Spinal cord (tissue), 10 donors: ENCODE measurements at places on chromosomes 4 and X.
A peak's percentile ranks its signal among the peaks of the same experiment; 100 is the strongest.

GRCh38 chr4:42965326-42965725 is 72.8 kb downstream of the GRXCR1 start:
- peak; percentile 33 for DNase-seq

DNA sequence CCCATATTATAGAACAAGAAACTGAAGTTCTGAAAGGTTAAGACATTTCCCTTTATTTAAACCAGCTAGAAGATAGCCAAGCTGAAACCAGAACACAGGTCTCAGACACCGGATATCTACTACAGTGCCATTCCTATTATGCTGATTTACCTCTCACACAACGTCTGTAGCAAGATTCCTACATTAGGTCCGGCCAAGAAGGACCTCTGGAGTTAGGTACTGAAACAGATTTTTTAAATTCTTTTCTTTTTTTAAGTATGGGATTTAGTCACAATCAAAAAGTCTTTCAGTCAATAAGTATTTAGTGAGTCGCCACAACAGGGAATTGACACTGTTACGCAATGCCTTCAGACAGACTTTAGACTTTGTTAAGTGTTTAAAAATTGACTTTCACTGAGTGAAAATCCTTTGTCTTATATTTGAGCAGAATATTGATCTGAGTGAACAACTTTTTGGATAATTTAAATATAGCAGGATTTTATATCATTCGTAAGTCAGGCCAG is 26.5 kb upstream of the SPANXN4 start:
- no peak for DNase-seq

- no peak for DNase-seq
Measured at GRCh38 chrX:110192516-110192915, 125.4 kb downstream of the AMMECR1 start.

DNA sequence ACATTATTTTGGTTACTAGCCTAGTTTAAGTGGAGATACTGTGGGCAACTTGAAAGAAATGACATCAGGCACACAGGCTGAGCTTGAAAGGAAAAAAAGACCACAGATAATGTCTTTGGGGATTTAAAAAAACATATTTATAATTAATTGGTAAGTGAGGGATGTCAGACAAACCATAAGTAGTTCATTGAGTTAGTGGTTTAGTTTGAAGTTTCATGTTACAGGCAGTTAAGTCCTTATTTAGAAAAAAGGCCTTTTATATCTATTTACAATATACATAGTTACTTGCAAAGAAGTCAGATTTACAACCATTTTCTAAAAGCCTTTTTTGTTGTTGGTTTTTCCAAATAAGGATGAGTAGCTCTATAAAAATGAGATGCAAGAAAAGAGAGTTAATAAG is 89.2 kb downstream of the CDS1 start:
- no peak for DNase-seq

GRCh38 chr4:177339477-177340374 is 30.1 kb downstream of the NEIL3 start:
- DNase-seq: peak; percentile 55

- no peak for DNase-seq
Measured at GRCh38 chrX:136816975-136817374, 36.2 kb upstream of the ARHGEF6 start.

DNA sequence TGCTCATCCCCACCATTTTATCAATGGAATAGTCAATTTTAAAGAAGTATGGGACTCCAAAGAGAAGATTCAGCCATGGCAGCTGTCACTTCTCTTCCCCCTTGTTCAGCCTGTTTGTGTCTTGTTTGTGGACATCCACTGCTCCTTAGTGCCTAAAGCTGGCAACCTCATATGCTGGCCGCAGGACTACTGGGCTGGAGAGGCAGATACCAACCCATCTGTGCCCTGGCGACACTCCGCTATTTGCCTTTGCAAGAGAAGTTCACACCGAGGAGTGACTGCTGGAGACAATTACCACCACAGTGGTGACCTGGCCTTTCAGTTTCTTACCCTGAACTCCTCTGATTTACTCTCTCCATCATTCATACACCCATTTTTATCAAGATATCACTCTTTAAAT is 64.3 kb downstream of the NHSL2 start:
- DNase-seq: no peak

- no peak for DNase-seq
Measured at GRCh38 chrX:140507982-140508305, 3.1 kb upstream of the SOX3 start.

DNA sequence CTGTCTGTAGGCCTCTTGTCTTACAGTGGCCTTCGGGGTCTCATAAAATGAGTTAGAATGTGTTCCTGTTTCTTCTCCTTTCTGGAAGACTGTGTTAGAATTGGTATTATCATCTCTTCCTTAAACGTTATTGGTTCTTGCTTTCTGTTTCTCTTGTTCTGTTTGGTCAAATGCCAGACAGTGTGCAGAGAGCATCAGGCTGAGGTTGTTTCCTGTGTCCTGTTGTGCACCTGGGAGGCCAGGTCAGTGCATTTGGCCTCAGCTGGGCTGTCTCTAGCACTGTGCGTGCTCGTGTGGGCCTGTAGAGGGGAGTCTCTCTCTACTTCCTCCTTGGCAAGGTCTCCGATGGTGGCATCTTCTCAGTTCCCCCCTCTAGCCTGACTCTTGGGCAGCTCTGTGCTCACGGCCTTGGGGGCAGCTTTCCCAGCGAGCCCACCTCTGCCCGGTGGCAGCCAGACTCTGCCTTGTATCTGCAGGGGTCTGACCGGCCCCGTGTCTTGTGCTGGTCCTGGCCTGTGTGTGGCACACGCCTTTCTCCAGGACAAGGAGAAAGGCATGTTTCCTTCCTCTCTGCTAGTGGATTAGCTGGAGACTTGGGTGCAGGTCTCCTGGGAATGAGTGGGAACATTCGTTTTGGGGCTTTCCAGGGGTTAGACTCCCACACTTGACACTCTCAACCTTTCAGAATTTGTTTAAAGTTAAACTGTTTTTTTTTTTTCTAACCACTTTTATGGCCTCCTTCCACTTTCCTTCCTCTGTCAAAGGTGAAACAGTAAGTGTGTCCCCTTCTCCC is 62.3 kb downstream of the FAM193A start:
- DNase-seq: no peak

DNA sequence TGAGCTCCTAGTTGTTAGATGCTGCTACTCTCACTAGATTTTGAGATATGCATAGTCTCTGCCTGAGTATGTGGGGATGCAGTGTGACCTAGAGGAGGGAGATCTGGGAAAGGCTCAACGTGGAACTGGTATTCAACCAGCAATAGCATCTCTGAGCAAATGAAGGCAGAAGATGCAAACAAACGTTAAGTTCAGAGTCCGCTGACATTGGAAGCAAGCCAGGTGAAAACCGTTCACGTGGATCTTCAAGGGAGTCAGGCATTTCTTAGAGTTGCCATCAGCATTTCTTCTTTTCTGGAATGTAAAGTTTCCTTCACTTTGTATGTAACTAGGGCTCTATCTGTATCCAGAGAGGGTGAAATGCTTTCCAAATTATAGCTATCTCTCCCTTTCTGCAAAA is 59.9 kb downstream of the C4orf51 start:
- DNase-seq: no peak

- no peak for DNase-seq
Measured at GRCh38 chr4:20618731-20619130, 81.5 kb upstream of the PACRGL start.

- DNase-seq: no peak
Measured at GRCh38 chr4:7659429-7660175, 224.9 kb upstream of the PSAPL1 start.

DNA sequence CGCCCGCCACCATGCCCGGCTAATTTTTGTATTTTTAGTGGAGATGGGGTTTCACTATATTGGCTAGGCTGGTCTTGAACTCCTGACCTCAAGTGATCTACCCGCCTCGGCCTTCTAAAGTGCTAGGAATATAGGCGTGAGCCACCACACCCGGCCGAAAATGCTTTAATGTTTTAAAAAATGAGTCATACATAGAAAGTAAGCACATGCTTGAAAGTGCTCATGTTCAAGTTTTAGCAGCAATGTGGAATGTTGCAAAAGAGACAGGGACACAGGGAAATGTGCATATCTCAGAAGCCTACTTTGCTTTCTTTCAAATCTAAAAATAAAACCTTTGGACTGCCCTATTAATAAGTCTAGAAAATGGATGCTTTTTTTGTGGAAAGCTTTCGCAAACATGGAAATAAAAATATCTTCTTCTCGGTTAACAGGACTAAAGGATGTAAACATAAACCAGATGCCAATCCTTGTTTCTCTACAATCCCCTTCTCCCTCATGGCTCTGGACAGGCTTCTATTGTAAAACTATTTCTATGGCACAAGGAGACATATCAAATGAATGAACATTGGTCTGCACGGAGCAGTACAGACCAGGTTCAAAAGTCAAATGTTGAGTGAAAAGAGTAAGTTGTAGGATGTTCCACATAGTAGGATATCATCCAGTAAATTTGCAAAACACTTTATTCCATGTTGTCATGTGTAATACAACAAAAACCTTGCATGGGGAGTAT is 15.0 kb downstream of the MECP2 start:
- DNase-seq: no peak

DNA sequence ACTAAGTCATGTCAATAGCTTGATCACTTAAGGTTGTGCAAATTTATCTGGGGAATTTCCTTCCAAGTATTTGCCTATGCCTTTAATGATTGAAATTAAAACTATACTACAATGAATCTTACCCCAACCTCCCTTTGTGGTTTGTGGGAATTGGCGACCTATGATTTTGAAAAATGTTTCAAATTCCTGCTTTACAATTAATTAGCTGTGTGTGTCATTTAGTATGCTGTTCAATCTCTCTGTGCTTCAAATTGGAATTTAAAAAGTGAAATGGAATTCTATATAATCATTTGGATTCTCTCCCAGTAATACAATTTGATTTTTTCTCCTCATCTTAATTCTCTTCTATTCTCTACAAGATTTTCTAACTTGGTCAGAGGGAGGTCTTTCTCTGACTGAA is 2319.5 kb downstream of the ARAP2 start:
- DNase-seq: no peak

- peak; percentile 44 for DNase-seq
Measured at GRCh38 chr4:5340991-5341451, 289.7 kb downstream of the STK32B start.

DNA sequence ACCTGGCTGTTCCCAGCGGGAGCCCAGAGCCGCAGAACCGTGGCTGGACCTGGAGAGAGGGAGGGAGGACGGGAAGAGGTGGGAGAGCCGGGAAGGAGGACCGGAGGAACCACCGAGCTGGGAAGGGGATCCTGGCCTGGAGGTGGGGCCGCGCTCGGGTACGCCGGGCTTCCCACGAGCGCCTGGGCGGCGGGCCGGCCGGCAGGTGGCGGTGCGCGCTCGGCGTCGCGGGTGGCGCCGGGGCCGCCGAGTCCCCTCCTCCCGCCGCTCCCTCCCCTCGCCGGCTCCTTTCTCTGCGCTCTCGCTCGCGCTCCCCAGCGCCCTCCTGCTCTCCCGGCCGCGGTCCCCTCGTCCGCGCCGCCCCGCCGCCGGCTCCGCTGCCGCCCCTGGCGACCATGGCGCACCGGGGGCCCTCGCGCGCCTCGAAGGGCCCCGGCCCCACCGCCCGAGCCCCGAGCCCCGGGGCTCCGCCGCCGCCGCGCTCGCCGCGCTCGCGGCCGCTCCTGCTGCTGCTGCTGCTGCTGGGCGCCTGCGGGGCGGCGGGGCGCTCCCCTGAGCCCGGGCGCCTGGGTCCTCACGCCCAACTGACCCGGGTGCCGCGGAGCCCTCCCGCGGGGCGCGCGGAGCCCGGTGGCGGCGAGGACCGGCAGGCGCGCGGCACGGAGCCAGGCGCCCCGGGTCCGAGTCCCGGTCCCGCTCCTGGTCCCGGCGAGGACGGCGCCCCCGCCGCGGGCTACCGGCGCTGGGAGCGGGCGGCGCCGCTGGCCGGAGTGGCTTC is at the start of gene SORCS2:
TSS of gene SORCS2 (plus strand) at position 287 of the 778 bp plus-strand sequence.
- DNase-seq: peak; percentile 64

DNA sequence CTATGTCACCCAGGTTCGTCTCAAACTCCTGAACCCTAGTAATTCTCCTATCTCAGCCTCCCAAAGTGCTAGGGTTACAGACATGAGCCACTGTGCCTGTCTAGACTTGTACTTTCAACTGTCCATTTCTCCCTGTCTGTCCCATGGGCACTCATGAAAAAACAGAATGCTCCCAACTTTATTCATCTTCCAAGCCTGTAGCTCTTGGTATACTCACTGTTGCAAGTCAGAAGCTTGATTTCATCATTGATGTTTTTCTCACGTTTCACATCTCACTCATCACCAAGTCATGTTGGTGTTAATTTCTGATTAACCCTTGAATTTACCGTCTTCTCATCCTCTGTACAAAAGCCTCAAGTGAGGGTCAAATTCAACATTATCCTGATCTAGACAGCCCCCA is 7.3 kb upstream of the SRP72 start:
- no peak for DNase-seq

GRCh38 chr4:163941221-163941905 is 446.9 kb downstream of the TMA16 start:
- DNase-seq: no peak

- DNase-seq: no peak
Measured at GRCh38 chr4:142913461-142914030, 67.4 kb upstream of the INPP4B start.

DNA sequence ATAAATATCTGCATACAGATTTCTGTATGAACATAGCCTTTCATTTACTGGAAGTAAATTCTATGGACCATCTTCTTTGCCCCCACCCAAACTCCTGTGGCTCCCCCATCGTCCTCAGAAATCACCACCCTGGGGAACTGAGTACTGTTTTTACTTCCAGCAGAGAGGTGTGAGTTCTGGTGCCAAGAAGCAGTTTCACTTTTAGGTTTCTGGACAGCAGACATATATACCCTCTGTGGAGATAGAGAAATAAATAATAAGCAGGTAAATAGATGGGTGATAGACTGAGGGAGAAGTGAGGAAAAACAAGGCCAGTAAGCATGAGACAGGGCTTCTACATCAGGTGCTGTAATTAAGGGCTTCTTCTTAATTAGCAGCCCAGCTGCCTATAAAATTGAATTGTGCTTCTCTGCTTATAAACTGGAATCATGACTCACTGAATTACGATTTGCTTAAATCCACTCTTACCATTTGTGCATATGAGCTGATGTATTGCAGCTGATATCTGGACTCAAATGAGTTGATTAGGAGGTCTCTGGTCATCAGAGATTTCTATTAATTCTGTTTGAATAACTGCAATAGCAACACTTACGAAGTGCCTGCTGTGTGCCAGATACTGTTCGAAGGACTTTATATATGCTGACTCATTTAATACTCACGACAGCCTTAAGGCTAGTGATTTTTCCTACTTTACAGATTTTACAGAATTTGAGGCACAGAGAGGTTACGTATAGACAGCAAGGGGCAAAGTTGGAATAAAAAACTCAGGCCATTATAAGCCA is 60.8 kb upstream of the DHX15 start:
- DNase-seq: no peak

GRCh38 chr4:79604152-79604551 is 196.1 kb upstream of the GK2 start:
- no peak for DNase-seq

- no peak for DNase-seq
Measured at GRCh38 chrX:97030947-97031346, 147.2 kb downstream of the RPA4 start.

- DNase-seq: no peak
Measured at GRCh38 chrX:131264665-131265064, 24.4 kb downstream of the IGSF1 start.
